ENCODE measurements at places on chromosomes 13 and 19.

DNA sequence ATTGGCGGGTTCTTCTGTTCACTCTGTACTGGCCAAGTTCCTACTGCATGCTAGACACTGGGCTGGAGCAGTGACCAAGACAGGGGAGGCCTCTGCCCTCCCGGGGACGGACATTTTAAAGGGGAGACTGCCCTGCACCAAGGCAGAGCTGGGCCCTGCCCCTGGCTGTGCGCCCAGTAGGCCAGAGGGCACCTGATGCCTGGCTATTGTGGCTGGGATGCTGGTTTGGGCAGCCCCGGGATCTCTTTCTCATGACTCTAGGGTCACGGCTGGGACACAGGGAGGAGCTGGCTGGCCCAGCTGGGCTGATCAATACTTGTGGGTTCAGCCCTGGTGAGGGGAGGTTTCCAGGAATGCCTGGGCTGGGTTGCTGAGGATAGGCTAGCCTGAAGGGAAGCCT is 17.7 kb downstream of the LIPE start:
- no peaks in the 10 kb centered on the region for H3K27me3 ChIP-seq
- no peaks in the 10 kb centered on the region for H3K4me1 ChIP-seq
- no peak overlapping the region for H3K4me3 ChIP-seq

DNA sequence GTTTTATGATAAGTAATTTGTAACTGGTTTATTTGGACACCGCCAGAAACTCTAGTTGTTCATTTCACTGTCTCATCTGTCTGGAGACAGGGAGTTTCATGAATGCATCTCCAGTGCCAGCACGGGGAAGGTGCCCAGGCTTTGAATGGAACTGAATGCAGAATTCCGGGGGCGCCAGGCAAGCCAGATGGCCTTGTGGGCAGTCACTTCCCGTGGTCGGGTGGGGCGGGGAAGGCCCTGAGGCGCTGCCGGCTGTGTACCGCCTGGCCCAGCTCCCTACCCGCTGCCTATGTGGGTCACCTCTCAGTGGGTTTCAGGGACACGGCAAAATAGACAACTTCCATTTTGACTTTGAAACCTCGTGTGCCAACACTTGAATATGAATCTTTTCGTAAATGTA is 28.8 kb upstream of the MCF2L start:
- H3K27ac ChIP-seq, result no peak overlapping the region
- H3K36me3 ChIP-seq, result no peaks in the 10 kb centered on the region
- DNase-seq, result no peak
- no peaks in the 10 kb centered on the region for H3K4me1 ChIP-seq
- no peaks in the 10 kb centered on the region for H3K27me3 ChIP-seq
- H3K4me3 ChIP-seq, result no peak overlapping the region

- no peaks in the 10 kb centered on the region for H3K27me3 ChIP-seq
- H3K36me3 ChIP-seq, result peaks cover 21% of the 10 kb centered on the region
- H3K4me1 ChIP-seq, result peaks cover 3% of the 10 kb centered on the region
Observed at GRCh38 chr19:4456476-4456842, 1.1 kb downstream of the UBXN6 start.

- no peaks in the 10 kb centered on the region for H3K36me3 ChIP-seq
- H3K4me3 ChIP-seq, result no peak overlapping the region
- no peaks in the 10 kb centered on the region for H3K27me3 ChIP-seq
- no peaks in the 10 kb centered on the region for H3K4me1 ChIP-seq
- peak overlapping the region; percentile 47 for H3K27ac ChIP-seq
Observed at GRCh38 chr13:26983543-26984320, 187.9 kb downstream of the USP12 start.

GRCh38 chr13:109821103-109821502 is 34.7 kb upstream of the IRS2 start:
- no peak overlapping the region for H3K4me3 ChIP-seq
- H3K27me3 ChIP-seq, result no peaks in the 10 kb centered on the region
- no peak overlapping the region for H3K27ac ChIP-seq
- no peaks in the 10 kb centered on the region for H3K36me3 ChIP-seq
- peaks cover 4% of the 10 kb centered on the region for H3K4me1 ChIP-seq

DNA sequence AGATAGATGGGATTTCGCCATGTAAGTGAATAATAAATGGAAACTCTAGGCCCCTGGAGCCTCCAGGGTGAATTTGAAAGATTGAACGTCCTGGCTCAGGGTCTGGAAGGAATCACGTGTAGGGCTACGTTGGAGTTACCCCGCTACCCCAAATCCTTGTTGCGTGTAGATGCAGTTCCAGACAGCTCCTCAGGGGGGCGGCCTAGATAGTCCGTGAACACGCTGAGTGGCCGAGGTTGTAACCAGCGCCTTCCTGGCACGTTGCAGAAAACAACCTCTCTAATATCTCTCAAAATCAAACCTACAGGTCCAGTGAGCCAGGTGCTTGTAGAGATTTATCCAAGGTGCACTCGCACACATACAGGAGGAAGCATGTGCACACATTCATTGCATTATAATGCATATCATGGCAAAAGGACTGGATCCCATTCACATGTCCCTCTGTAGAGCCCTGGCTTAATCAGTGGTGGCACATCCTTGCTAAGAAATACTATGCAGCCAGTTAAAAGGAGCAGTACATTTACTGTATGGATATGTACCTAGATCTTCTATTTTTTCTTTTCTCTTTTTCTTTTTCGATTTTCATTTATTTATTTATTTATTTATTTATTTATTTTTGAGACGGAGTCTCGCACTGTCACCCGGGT is 2.5 kb upstream of the KEAP1 start:
- H3K27me3 ChIP-seq, result no peaks in the 10 kb centered on the region
- H3K4me1 ChIP-seq, result peaks cover 5% of the 10 kb centered on the region
- H3K27ac ChIP-seq, result no peak overlapping the region
- no peak overlapping the region for H3K4me3 ChIP-seq

- DNase-seq, result no peak
- H3K36me3 ChIP-seq, result no peaks in the 10 kb centered on the region
- H3K4me3 ChIP-seq, result peak overlapping the region; percentile 94
- peak overlapping the region; percentile 95 for H3K27ac ChIP-seq
- H3K4me1 ChIP-seq, result peaks cover 25% of the 10 kb centered on the region
- no peaks in the 10 kb centered on the region for H3K27me3 ChIP-seq
Observed at GRCh38 chr13:27250833-27251165, 559 bp upstream of the RPL21 start.

GRCh38 chr19:56748378-56748777 is 76.8 kb upstream of the ZNF835 start:
- H3K27ac ChIP-seq, result no peak overlapping the region
- H3K36me3 ChIP-seq, result no peaks in the 10 kb centered on the region
- DNase-seq, result no peak
- no peaks in the 10 kb centered on the region for H3K27me3 ChIP-seq
- H3K4me1 ChIP-seq, result no peaks in the 10 kb centered on the region

Measured in pancreas (tissue), 10 donors.